ENCODE measurements at places on chromosomes 3 and 15. TPM values are rescaled to one million over a fixed set of nuclear protein-coding genes. Genes with fewer than 3 reads are reported as not detected.
A peak's percentile ranks its signal among the peaks of the same experiment; 100 is the strongest.

DNA sequence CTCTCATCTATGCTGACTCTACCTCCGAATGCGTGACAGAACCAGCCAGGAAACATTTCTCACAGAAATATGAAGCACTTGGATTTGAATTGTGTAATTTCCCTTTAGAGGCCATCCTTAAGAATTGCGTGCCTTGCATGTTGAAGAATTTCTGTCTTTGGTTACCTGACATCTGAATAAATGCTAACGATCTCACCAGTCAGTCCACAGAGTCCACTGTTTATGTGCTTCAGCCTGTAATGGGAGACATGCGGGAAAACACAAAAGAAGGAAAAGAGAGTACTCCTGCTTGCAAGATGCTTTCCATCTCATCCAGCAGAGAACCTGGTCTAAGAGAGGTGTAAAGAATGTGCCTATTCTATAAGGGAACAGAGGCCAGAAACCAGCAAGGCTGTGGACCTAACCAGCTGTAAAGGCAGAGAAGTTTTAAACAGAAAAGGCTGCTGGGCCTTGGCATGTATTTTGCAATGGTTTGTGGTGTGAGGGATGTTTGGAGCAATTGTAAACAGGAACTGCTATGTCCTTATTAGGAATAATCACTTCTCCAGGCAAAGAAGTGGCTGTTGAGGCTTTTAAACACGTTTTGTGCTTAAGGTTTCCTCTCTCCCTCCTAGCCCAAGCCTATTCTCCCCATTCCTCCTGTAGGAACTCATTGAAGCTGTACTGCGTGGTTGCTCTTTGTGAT, 36.4 kb upstream of the BOC start:
- peaks cover 8% of the 10 kb centered on the region for H3K4me1 ChIP-seq
- no peak overlapping the region for H3K4me3 ChIP-seq
- peak; percentile 58 for DNase-seq
- H3K27ac ChIP-seq = peak overlapping the region; percentile 45

GRCh38 chr3:160162440-160162839, 62.8 kb upstream of the C3orf80 start:
- H3K4me3 ChIP-seq = no peak overlapping the region
- H3K4me1 ChIP-seq = no peaks in the 10 kb centered on the region
- DNase-seq = no peak
- no peak overlapping the region for H3K27ac ChIP-seq

- peaks cover 2% of the 10 kb centered on the region for H3K36me3 ChIP-seq
- no peak overlapping the region for H3K27ac ChIP-seq
- H3K27me3 ChIP-seq = no peaks in the 10 kb centered on the region
- H3K4me1 ChIP-seq = no peaks in the 10 kb centered on the region
- no peak for DNase-seq
These were observed 108.6 kb downstream of the AKAP13 start for GRCh38 chr15:85488997-85489396.

DNA sequence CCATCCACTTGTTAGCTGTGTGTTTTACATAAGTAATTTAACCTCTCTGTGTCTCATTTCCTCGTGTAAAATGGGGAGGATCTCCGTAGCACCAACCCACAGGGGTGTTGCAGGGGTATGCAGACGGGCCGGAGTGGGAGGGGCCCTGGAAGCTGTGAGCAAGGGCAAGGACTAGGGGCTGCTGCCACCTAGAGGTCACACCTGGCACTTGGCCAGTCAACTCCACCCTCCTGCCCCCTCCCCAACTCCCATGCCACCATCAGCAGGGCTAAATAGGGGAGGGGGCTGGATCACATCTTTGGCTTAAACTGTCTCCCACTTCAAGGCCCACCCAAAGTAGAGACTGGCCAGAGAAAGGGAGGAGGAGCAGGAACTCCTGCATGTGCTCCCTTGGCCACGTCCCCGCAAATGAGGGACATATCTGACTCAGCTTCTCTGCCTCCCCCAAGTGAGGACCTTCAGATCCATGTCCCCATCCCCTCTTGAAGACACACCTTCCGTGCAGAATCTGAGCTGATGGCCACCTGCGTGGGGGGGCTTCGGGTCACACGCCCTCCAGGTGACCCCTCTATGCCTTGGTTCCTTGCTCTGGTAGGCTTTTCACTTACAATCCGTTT, 2.6 kb downstream of the CCDC9B start:
- peak overlapping the region; percentile 97 for H3K27ac ChIP-seq
- no peaks in the 10 kb centered on the region for H3K27me3 ChIP-seq

DNA sequence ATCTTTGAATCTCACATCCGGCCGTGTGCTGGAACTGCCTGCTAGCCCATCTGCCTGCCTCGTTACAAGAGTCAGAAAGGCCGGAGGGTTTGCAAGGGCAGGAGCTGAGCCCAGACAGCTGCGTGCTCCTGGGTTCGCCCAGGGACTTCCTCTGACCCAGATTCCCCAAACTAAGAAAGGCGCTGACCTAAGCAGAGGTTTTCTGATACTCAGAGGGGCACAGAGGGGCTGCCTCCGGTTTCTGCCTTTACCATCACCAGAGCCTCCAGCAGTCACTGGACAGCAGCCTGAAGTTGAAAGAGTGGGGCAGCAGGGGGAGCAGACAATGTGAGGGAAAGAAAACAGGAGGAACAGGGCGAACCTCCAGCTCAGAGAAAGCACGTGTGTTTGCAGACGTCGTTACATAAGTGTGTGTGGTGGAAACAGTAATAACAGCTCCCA, 33.4 kb upstream of the RAD18 start:
- H3K4me3 ChIP-seq = no peak overlapping the region
- no peaks in the 10 kb centered on the region for H3K36me3 ChIP-seq
- DNase-seq = peak; percentile 39
- no peaks in the 10 kb centered on the region for H3K4me1 ChIP-seq
- peaks cover 13% of the 10 kb centered on the region for H3K27me3 ChIP-seq

- H3K4me1 ChIP-seq = peaks cover 2% of the 10 kb centered on the region
- no peaks in the 10 kb centered on the region for H3K36me3 ChIP-seq
- H3K4me3 ChIP-seq = no peak overlapping the region
These were observed 17.8 kb upstream of the SCAMP5 start for GRCh38 chr15:74977599-74977998.

- no peaks in the 10 kb centered on the region for H3K4me1 ChIP-seq
- no peak for DNase-seq
- no peak overlapping the region for H3K4me3 ChIP-seq
- no peak overlapping the region for H3K27ac ChIP-seq
- H3K27me3 ChIP-seq = no peaks in the 10 kb centered on the region
These were observed 30.5 kb downstream of the HERC1 start for GRCh38 chr15:63803106-63803886.

GRCh38 chr15:72515591-72516389, 41.7 kb downstream of the ARIH1 start:
- H3K4me3 ChIP-seq = no peak overlapping the region
- peaks cover 2% of the 10 kb centered on the region for H3K36me3 ChIP-seq
- H3K27ac ChIP-seq = no peak overlapping the region
- peak; percentile 20 for DNase-seq
- H3K27me3 ChIP-seq = no peaks in the 10 kb centered on the region
- peaks cover 4% of the 10 kb centered on the region for H3K4me1 ChIP-seq

GRCh38 chr3:107598926-107599771, 76.4 kb downstream of the BBX start:
- no peaks in the 10 kb centered on the region for H3K27me3 ChIP-seq
- peak overlapping the region; percentile 29 for H3K4me3 ChIP-seq
- peaks cover 4% of the 10 kb centered on the region for H3K4me1 ChIP-seq
- DNase-seq = peak; percentile 44

GRCh38 chr3:195246581-195246995, 24.4 kb downstream of the XXYLT1 start:
- H3K36me3 ChIP-seq = peaks cover 1% of the 10 kb centered on the region
- DNase-seq = no peak
- no peak overlapping the region for H3K4me3 ChIP-seq
- no peak overlapping the region for H3K27ac ChIP-seq
- no peaks in the 10 kb centered on the region for H3K27me3 ChIP-seq

- H3K36me3 ChIP-seq = no peaks in the 10 kb centered on the region
- H3K4me3 ChIP-seq = peak within 1 kb of the TSS; percentile 53
- peaks cover 21% of the 10 kb centered on the region for H3K4me1 ChIP-seq
- H3K27ac ChIP-seq = peak within 1 kb of the TSS; percentile 76
These were observed at the start of gene GXYLT2 for GRCh38 chr3:72887705-72888545. Gene GXYLT2, plus strand, starts transcription at chr3:72888046. Its CDS starts 188 bp downstream, at chr3:72888234.

DNA sequence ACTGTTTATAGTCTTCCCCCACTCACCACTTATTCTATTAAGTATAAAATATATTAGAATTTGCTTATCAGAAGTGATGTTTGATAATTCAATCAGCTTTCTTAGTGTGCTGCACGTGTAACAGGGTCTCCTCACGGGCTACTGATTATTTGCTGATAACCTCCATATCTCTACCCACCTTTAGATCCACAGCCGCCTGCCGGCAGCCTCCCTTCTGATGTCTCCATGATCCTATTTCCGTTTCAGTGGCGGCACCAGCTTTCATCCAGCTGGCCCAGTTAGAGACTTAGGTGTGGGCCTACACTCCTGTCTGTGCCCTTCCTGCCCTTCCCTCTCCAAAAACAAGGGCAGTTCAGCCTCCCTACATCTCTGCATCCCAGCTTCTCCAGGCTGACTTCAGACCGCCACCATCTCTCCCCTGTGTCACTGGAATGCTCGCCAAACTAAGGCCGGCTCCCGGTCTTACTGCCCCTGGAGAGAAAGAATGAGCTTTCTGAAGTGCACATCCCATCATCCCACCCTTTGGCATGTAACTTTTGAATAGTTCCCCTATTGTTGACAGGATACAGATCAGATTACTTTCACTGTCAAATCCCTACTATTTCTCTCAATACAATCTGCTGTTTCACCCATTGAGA, 76.6 kb upstream of the PRTG start:
- no peak overlapping the region for H3K27ac ChIP-seq
- no peak overlapping the region for H3K4me3 ChIP-seq
- H3K36me3 ChIP-seq = no peaks in the 10 kb centered on the region
- H3K27me3 ChIP-seq = no peaks in the 10 kb centered on the region
- DNase-seq = no peak

- no peaks in the 10 kb centered on the region for H3K4me1 ChIP-seq
- no peaks in the 10 kb centered on the region for H3K27me3 ChIP-seq
- H3K4me3 ChIP-seq = no peak overlapping the region
These were observed 43.3 kb downstream of the CAPN3 start for GRCh38 chr15:42402455-42403205.

FGF7 gene
- total RNA-seq = 34.8 TPM

DNA sequence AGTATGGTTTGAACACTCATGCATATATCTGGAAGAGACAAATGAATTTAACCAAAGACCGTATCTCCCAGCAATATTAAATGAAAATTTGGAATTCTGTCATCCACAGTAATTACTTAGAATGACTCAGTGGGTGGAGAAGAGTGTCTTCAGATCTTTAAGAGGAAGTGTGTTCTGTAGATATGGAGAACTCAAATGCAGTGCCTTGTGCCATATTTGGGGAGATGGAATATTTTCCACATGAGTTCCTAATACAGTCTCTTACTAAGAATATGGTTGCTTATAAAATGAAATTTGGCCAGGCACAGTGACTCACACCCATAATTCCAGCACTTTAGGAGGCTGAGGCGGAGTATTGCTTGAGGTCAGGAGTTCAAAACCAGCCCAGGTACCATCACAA, 40.5 kb downstream of the ANO10 start:
- H3K27ac ChIP-seq = no peak overlapping the region
- H3K4me3 ChIP-seq = no peak overlapping the region
- H3K36me3 ChIP-seq = peaks cover 11% of the 10 kb centered on the region
- no peaks in the 10 kb centered on the region for H3K27me3 ChIP-seq
- peaks cover 7% of the 10 kb centered on the region for H3K4me1 ChIP-seq

All from IMR-90 (cell line).